Ascending aorta (tissue), 2 donors: ENCODE measurements at places on chromosomes 13 and 19.
A peak's percentile ranks its signal among the peaks of the same experiment; 100 is the strongest.

GRCh38 chr13:91214031-91214430 is 133.5 kb upstream of the MIR17HG start:
- DNase-seq: no peak

- DNase-seq: no peak
Observed at GRCh38 chr13:61261746-61262472, 153.7 kb downstream of the PCDH20 start.

- DNase-seq: no peak
Observed at GRCh38 chr13:47903836-47904235, 97.2 kb downstream of the SUCLA2 start.

DNA sequence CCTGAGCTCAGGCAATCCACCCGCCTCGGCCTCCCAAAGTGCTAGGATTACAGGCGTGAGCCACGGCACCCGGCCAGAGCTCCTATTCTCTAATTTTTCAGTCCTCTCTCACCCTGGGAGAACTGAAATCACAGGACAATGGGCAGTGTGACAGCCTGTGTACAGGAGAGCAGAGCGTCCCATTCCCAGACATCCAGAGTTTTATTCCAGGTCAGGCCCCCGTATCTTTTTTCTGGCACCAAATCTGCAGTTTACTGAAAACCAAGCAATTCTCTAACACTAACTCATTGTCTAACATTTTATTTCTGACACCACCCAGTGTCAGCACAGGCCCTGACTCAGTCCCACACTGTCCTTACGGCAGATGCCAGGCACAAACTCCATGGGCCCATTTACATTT is 6.7 kb downstream of the ZNF708 start:
- DNase-seq: no peak

DNA sequence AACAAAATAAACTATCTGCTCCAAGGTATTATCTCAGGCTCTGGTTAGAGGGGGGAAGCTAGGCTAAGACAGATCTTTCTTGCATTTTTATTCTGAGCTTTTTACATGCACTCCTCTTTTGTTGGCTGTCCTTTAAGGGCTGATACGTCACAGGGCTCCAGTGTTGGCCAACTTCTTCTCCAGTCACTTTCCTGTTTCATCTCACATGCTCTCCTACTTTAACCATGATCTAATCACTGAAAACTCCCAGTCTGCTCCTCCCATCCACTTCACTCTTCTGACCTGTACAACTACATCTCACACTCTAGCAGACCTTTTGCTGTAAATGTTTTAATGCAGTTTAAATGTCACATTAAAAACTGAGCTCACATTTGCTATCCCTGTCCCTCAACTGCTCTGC is 510.0 kb upstream of the KLF12 start:
- no peak for DNase-seq

DNA sequence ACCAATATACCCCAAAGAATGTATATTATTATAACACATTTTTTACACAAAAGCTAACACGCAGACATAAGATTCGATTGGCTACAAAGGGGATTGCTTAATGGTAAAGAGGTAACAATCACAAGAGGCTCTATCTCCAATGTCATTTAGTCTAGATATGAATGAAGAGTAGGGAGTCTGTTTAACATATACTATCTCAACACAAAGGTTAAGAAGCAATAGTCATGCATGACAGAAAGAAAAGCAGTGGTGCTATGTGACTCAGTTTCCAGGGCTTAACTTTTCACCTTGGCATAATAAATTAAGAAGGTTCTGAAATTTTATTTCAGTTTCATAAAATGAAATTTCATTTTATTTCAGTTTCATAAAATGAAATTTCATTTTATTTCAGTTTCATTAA is 33.3 kb downstream of the UFM1 start:
- no peak for DNase-seq

DNA sequence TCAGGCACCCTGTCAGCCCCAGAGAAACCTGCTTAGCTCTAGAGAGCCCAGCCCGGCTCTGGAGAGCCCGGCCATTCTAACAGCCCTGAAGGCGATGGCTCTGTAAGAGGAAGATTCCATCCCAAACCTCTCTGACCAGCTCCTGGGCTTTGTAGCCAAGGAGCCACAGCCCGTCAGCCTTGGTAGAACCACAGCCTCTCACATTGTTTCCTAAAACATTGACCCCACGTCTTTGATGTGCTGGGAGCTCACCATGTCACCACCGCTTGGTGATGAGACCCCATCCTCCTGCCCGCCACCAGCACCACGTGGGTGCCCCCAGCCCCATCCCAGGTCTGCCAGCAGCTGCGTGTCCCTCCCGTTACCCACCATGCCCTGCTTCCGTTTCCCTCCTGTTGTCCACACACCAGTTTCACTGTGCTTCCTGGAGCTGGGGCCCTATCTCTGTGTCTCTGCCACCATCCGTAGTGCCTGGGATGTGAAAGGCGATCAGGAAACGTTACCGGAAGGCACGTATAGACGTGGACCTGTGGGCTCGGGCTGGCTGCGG is 94.2 kb upstream of the MCF2L start:
- peak; percentile 51 for DNase-seq

DNA sequence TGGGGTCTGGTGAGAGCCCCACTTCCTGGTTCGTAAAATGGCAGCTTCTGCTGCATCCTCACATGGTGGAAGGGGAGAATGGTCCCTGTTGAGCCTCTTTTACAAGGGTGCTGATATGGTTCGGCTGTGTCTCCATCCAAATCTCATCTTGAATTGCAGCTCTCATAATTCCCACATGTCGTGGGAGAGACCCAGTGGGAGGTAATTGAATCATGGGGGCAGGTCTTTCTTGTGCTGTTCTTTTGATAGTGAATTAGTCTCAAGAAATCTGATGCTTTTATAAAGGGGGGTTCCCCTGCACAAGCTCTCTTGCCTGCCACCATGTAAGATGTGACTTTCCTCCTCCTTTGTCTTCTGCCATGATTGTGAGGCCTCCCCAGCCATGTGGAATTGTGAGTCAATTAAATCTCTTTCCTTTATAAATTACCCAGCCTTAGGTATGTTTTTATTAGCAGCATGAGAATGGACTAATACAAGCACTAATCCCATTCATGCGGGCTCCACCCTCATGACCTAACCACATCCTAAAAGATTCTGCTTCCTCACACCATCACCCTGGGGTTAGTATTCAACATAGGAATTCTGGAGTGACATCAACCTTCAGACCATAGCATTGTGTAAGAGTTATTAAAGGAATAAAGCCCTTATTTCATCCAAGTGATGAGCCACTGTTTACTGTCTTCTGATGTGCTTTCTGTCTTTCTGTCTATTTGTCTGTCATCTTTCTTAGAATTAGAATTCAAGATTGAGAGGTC is 159.0 kb upstream of the IRS2 start:
- DNase-seq: no peak

DNA sequence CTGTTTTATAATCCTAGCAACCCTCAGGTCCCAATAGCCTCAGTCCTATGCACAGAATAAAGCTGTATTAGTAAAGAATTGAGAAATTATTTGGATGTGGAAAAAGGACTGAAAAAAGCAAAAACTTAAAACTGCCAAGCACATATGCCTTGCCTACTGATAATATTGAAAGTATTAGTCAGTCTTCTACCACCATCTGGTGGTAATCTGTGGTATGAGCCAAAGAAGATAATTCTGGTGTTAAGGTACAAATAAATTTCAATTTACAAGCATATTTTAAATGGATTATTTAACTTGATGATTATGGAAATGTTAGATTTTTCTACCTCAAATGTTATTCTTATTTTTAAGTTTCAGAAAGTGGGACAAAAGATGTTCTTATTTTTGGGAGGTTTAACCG is 460.3 kb upstream of the KLHL1 start:
- DNase-seq: no peak

GRCh38 chr19:34504273-34504808 is 22.8 kb downstream of the WTIP start:
- DNase-seq: no peak

GRCh38 chr13:112468069-112468468 is 91.9 kb downstream of the SPACA7 start:
- no peak for DNase-seq

DNA sequence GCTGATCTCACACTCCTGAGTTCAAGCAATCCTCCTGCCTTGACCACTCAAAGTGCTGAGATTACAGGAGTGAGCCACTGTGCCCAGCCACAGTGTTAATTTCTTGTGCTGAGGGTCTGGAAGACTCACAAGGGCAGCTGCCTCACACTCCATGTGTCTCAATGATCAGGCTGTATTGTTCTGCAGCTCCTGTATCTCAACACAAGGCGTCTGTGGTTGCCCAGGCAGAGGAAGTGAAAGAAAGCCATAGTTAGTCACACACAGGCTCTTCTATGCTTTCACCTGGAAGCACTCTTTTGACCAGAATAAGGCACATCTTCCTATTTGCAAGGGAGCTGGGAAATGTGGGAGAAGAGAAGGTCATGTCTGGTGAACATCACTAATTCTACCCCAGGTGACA is 107.3 kb upstream of the ZNF507 start:
- no peak for DNase-seq

DNA sequence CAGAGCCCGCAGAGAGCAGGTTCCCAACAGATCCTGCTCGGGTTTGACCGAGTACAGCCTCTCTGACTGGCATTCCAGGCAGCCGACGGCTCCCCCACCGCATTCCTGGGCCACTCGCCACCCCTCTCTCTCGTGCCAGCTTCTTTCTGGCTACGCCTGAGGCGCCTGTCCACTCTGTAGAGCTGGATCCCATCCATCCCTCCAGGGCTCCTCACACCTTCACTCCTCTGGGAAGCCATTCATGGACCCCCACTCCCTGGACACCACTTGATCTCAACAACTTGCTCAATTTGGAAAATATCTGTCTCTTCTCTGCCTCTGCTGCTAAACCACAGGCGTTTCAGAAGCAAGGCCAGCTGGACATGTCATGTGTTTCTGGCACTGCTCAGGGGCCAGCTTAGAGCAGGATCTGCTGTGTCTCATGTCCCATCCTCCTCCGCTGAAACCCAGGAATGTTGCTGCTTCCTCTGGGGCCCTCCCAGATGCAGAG is 30.6 kb upstream of the ATP1A3 start:
- no peak for DNase-seq

DNA sequence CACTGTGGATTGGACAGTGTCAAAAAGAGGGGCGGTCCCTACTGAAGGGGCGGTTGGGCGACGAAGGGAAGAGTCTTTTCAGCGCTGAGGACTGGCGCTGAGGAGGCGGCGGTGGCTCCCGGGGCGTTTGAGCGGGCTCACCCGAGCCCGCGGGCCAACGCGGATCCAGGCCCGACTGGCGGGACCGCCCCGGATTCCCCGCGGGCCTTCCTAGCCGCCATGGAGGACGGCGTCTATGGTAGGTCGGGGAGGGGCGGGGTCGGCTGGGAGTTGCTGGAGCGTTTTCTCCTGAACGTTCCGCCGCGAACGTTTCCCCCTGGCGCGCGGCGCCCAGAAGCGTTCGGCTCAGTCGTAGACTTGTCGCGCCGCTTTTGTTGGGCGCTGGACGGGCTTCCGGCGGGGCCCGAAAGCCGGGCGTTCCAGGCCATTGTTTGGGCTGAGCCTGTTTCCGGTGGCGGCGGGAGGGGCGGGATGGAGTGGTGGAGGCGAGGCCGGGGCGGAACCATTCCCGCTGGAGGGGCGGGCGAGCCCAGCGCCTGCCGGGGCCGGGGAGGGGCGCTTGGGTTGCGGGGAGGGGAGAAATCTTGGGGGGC is at the start of gene CYTH2:
Gene CYTH2, plus strand, starts transcription at position 81 of the 593 bp plus-strand sequence. Its CDS starts 139 bp downstream, at position 220.
- peak; percentile 36 for DNase-seq

GRCh38 chr13:40539576-40540327 is 126.7 kb downstream of the FOXO1 start:
- DNase-seq: no peak

- no peak for DNase-seq
Observed at GRCh38 chr19:47523473-47523872, 8.6 kb upstream of the NAPA start.

- no peak for DNase-seq
Observed at GRCh38 chr13:101739382-101740178, 287.1 kb downstream of the ITGBL1 start.

GRCh38 chr13:99305566-99305965 is 1.6 kb downstream of the GPR183 start:
- no peak for DNase-seq

DNA sequence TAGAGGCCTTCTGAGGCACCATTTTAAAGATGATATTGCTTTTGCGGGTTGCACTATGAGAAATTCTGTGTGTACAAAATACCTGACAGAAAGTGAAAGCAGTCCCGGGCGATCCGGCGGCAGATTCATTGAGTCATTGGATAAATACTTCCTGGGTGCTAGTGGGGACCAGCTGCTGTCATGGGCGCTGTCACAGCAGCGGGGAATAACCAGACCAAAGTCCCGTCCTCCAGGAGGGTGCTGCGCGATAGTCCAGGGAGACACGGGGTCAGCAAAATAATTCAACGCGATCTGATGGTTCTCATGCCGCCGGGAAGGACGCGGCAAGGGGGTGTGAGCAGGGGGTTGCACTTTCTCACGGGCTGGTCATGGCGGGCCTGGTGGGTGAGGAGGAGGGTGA is 13.5 kb downstream of the ZFR2 start:
- no peak for DNase-seq

GRCh38 chr13:48806522-48806921 is 152.8 kb downstream of the CYSLTR2 start:
- DNase-seq: no peak

DNA sequence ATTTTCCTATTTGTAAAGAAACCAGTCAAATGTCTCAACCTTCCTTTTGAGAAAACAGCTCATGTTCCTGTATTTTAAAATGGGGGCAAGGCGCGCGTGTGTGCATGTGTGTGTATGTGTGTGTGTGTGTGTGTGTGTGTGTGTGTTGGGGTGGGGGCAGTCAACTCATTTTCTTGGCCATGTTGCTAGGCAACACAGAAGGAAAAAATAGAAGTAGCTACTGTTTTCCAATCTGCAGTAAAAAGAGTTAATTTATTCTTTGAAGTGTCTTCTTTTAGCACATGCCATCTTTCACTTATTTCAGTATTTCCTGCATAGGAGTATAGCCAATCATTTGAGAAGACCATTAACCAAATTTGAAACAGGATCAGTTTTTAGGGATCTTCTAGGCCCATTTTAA is 279.3 kb downstream of the DCLK1 start:
- no peak for DNase-seq

DNA sequence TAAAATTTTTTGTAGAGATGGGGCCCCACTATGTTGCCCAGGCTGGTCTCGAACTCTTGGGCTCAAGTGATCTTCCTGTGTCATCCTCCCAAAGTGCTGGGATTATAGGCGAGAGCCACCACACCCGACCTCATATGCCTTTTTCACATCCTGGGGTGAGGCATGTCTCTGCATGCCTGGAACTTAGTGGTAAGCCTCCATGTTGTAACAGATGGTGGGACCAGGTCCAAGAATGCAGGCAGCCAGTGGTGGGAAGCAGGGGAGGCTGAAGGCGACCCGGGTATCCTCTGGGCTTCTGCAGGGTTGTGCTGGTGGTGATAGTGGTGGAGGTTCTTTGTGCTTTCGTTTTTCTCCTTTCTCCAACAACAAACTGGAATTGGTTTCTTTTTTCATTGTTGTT is 30.1 kb upstream of the CCDC124 start:
- DNase-seq: no peak

- DNase-seq: no peak
Observed at GRCh38 chr13:30871588-30872275, 34.3 kb upstream of the MEDAG start.
